ENCODE measurements at places on chromosomes 7 and 10. TPM values are rescaled to one million over a fixed set of nuclear protein-coding genes. Genes with fewer than 3 reads are reported as not detected.

The ADRB1 gene
- total RNA-seq, result 26.4 TPM

GRCh38 chr7:73482746-73483145 is 39.3 kb downstream of the BAZ1B start:
- DNase-seq, result no peak

GRCh38 chr10:35089611-35090161 is 455 bp downstream of the CUL2 start:
- no peak for DNase-seq

- DNase-seq, result no peak
Measured at GRCh38 chr10:133032976-133033741, 54.6 kb upstream of the ADGRA1 start.

DNA sequence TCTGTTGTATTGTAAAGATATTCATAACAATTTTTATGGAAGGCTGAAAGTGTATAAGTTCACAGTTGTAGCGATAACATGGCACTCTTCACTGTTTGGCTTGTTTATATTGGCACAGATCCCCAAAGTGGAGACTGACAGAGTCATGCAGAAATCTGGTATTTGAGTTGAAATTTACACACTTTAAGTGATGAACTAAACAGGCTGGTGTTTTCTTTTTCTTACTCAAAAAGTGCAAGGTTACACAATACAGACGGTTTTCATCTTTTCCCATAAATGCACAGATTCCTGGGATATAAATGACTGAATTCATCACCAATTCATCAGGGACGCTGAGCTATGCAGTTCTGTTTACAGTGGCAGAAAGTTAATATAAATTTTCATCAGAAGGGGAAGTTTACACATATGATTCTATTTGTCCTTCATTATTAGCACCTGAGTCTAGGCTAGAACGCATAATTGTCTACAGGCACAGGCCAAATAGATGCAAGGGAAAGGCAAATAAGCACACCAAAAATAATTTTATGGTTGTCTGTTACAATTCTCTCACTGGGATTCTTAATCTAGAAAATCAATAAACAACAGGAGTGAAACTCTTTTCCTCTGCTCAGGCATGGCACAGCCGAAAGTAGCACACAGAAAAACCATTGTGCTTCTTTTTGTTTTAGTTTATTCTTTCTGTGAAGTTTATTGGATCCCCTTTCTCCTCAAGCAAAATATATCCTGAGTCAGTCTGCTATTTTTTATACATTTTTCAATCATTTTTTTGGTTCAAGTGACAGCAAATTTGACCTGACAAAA is 88.0 kb downstream of the FOXP2 start:
- DNase-seq, result no peak

The GPNMB gene
- 239 TPM for total RNA-seq

- peak; percentile 35 for DNase-seq
Measured at GRCh38 chr10:132303361-132304115, 4.2 kb downstream of the STK32C start.

GRCh38 chr10:63720072-63720537 is 198.9 kb downstream of the REEP3 start:
- DNase-seq, result no peak

- DNase-seq, result no peak
Measured at GRCh38 chr7:151428378-151429236, 11.3 kb downstream of the CRYGN start.

DNA sequence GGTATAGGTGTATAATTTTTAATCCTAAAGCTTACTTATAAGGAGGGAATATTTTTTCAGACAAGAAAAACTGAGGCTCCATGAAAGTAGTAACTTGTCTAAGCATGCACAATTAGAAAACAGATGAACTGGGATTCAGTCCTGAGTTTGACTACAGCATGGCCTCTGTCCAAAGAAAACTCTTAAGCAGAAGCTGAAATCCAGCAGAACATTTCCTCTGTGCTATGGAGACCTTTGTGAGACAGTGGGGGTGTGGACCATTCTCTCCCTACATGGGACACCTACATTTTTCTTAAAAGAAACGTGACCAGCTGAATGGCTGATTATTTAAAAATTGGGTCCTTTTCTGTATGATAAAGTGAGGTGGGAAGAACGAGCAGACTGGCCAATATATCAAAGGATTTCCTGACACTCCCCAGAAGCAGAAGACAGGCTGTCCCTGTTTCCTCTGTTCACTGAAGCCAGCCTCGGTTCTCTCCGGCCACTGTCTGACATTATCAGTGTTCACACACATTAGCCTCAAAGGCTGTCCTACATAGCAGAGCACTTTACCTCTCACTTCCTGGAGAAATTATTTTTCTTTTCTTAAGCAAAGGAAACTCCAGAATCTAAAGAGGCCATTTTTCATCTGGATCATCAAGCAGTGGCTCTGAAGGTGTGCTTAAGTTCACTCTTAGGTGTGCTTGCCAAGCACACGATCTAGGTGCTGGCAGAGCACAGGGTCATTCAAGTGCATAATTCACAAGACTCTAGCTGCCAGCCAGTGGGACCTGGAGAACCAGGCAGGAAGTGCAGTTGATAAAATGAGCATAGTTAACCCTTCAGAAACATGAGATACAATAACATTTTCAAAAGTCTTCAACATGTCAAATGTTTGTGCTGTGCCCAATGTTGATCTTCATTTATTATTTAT is 40.4 kb upstream of the KIAA1217 start:
- no peak for DNase-seq

The TNKS2 gene
- total RNA-seq, result 15.9 TPM

The CYP3A4 gene
- total RNA-seq, result not detected

The GPC2 gene
- 0.92 TPM for total RNA-seq

The ITGA8 gene
- total RNA-seq, result 2.5 TPM

The ATP6V1F gene
- 80.0 TPM for total RNA-seq

- DNase-seq, result no peak
Measured at GRCh38 chr7:115494529-115495147, 535.9 kb downstream of the TFEC start.

The CUX1 gene
- 171 TPM for total RNA-seq

The BAZ1B gene
- total RNA-seq, result 45.7 TPM

GRCh38 chr10:20457649-20458048 is 439.5 kb downstream of the NEBL start:
- DNase-seq, result no peak

The AGBL3 gene
- 1.4 TPM for total RNA-seq

The BNIP3 gene
- 112 TPM for total RNA-seq

GRCh38 chr10:25178411-25178810 is 3.6 kb downstream of the GPR158 start:
- no peak for DNase-seq

- no peak for DNase-seq
Measured at GRCh38 chr10:74671716-74672115, 154.7 kb upstream of the KAT6B start.

- no peak for DNase-seq
Measured at GRCh38 chr10:71394926-71395562, 1.7 kb upstream of the CDH23 start.

GRCh38 chr10:108970016-108970415 is 953.3 kb downstream of the XPNPEP1 start:
- DNase-seq, result no peak
